Activated CD8-positive, alpha-beta memory T cell treated with anti-CD3 and anti-CD28 coated beads for 1 hour (primary cell): ENCODE measurements at places on chromosomes 5 and 9.

DNA sequence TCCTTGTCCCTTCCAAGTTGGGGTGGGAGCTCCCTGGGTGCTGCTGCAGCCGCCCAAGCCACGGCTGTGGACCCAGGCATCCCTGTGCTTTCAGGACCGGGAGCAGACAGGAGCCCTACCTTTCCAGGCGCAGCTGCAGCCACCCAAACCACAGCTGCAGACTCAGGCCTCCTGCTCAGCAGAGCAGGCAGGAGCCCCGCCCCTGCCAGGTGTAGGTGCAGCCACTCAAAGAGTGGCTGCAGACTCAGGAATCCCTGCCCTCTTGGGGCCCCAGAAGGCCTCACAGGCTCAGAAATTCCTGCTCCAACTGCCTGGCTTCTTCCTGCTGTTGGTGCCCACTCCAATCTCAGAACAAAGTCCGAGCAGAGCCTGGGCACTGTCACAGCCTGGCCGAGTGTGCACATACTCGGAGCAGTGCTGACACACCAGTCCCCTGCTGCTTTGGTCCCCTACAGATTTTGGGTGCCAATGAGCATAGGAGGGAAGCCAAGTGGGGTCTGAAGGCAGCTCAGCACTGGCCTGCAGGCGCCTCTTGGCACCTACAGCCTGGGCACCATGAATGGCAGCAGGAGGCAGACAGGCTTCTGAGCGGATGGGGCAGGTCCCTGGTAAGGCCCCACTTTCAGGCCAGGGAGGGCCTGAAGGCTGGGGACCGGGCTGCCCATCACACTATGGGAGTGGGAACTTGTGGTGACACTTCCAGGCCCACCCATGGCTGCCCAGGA, 6.0 kb upstream of the TESK1 start:
- no peak for DNase-seq

DNA sequence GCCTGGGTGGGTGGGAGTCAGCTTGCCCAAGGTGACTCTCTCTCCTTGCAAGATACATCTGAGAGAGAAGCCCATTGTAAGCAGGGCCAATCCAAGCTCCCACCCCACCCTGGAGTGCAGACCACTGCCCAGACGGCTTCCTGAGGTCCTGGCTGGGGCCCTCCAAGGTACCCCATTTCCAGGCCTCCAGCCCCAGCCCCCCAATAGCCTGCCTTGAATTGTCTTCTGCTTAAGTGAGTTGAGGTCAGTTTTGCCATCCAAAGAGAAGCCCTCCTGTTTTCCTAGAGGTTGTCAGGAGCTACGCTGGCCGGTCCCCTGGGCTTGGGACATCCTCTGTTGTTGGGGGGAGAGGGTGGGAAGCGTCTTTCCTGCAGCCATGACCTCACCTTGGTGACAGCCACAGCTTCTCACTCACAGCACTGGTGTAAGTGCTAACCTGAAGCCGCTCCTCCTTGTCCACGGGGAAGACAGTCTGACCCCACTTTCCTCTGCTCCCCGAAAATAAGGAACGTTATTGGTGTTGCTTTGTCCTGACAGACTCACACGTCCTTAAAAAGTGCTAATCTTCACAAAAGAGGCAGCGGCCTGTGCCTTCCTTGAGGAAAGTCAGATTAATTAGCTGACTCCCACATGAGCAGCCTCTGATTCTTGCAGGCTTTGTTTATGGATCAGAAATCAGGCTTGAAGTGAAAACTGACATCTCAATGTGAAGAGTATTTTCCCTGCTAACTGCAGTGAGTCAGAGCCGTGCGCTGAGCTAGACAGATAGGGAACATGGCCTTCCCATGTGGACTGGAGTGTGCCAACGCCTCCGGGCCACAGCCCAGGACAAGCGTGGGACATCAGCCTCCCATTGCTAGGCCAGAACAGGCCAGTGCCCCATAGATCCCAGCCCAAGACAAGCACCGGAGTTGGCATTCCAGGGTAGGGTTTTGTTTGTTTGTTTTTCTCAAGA, 52.3 kb downstream of the ADAMTS2 start:
- no peak for DNase-seq

- no peak for DNase-seq
These were observed 78.4 kb upstream of the ITGA1 start for GRCh38 chr5:52709167-52709925.

GRCh38 chr9:97791542-97791941, 61.5 kb upstream of the FOXE1 start:
- no peak for DNase-seq

DNA sequence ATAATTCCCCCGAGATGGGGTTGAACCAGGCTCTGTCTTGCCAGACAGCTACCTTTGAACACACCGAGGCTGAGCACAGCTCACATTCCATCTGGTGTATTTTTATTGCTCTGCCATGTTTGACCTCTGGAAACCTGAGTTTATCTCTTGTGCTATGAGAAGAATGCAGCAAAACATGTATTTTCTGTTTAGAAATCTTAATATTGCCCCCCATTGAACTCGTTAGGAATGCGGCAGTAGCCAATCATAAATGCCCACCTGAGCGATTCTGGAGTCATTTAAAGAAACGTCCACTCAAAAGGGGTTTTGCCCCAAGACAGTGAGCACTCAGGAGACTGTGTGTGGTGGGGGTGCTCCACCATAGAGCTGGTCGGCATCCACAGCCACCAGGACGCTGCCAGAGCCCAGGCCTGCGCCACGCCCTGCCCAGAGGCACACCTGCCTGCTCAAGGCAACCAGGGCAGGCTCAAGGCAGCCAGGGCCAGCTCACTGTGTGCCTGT, 26.9 kb downstream of the FGD3 start:
- no peak for DNase-seq

DNA sequence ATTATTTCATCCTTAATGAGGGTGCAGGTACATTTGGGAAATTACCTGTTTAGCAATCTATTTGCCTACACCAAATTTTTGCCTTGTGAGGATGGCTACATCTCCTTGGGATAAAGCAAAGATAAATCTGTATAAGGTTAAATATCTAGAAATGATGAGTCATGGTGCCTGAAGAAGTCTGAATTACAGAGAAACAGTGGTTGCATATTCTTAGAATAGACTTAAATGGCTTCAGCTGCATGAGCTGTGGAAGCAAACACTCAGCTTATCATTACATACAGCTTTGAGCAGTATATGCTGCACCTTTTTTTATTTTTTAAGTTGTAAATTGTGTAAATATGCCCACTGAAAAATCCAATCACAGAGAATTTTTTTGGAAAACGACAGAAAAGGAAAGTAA, 153.5 kb downstream of the RAPGEF6 start:
- DNase-seq: no peak

DNA sequence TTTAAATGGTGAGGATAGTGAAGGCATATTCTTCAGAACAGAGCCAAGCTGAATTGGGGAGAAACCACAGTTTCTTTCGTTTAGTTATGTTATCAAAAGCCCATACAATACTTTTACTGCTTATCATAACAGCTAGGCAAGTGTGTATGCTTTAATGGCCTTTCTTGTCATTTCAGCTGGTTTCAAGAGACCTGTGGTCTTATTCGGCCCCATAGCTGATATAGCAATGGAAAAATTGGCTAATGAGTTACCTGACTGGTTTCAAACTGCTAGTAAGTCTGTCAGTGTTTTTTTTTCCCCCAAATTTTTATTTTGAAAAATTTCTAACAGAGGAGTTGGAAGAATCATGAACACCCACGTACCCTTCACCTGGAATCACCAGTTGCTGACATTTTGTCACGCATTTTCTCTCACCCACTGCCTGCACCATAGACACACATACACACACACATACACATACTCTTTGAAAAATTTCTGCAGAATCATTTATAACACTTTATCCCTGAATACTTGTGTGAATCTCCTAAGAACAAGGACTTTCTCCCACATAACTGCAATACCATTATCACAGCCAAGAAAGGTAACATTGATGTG, 63.7 kb downstream of the TJP2 start:
- no peak for DNase-seq

DNA sequence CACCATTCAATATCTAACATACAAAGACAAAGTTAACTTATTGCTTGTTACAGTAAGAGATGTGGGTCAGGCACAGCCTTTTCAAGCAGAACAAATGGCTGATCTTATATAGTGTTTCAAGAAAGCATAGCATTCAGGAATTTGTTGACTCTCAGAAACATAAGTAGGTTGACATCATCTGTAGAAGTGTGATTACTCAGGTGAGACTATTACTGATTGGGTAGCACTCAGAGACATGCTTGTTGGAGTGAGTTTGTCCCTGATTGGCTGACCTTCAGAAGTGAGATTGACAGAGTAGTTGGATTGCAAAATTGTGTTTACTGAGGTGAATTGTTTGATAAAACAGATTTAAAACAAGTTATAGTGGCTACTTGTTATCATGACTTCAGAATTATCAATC, 30.7 kb upstream of the TNPO1 start:
- DNase-seq: no peak

DNA sequence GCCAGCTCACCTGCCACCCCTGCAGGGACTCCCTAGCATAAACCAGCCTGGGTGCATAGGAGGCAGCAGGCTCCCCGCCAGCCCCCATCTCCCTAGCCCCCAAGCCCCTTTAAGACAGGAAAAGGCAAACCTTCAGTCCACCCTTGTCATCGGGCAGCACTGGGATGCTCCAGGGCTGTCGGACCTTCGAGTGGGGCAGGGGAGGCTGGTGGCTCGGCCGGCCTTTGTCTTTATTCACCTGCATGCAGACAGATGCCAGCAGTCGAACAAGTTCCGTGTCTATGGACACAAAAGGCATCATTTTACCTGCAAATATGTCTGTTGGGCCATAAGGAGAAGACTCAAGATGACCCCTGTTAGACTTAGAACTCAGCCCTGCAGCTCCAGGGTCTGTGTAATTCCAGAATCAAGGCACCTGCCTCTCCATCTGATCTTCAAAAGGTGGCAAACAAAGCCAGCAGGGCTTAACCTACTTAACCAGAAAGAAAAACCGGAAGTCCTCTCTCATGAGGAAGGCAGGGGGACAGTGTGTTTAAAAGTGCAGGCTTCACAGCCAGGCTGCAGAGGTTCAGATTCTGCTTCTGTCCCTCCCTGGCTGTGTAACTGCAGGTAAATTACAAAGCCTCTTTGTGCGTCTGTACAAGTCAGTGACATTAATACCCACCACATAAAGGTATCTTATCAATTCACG, 16.2 kb downstream of the ANKS6 start:
- DNase-seq: no peak

DNA sequence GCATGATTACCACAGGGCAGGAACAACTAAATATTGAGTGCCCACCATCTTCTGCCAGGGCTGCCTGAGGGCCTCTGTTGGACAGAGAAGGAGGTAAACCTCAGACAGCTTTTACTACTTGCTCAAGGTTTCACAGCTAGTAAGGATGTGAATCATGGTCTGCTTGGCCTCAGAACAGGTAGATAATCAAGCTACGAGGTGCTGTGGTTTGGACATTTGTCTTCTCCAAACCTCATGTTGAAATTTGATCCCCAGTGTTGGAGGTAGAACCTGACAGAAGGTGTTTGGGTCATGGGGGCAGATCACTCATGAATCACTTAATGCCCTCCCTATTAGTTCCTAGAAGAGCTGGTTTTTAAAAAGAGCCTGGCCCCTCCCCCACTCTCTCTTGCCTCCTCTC, 541.2 kb upstream of the TRPC7 start:
- no peak for DNase-seq

DNA sequence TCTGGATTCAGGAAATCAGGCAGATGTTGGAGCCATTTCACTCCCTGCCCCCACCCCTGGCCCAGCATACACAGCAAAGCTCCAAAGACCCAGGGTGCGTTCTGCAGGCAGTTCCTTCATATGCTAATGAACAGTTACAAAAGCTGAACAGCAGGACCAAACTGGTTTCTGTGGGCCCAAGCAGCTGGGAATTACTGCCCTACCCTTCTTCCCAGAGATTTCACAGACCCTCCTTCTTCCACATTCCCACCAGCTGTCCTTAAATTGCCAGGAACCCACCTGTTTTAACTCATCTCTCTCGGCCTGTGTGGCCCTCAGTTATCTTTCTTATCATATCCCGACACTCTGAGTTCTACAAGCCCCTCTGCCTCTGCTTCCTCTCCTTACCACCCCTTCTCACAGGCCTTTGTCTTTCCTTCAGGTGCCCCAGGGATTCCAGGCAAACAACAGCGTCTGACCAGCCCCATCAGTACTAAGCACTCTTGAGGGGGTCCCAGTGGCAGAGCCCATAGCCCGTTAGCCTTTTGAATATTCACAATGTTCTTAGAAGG, 10.6 kb upstream of the F2RL1 start:
- no peak for DNase-seq

DNA sequence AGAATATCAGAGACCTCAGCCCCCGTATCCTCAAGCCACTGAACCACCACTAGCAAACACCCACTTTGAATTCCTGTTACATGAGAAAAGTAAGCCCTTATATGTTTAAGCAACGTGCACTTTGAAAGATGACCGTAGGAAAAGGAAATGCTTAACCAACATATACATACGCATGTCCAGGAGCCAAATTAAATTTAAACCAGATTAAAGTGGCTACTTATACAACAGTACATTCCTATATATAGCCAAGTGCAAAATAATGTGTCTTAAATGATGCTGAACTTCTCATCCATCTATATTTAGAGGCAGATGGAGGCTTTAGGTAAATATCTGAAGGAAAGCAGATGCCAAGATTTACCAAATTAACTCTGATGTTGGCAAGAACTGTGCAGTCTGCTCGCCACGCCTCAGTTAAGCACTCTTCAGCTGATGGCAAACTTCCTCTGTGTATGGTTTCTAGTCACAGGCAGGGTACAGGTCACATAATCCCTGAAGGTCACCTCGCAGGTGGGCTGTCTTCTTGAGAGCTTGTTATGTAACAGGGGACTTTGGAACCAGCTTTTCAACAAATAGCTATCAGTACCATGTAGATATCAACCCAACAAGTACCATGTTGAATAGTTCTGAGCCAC, 8.6 kb downstream of the GCNT4 start:
- DNase-seq: no peak

DNA sequence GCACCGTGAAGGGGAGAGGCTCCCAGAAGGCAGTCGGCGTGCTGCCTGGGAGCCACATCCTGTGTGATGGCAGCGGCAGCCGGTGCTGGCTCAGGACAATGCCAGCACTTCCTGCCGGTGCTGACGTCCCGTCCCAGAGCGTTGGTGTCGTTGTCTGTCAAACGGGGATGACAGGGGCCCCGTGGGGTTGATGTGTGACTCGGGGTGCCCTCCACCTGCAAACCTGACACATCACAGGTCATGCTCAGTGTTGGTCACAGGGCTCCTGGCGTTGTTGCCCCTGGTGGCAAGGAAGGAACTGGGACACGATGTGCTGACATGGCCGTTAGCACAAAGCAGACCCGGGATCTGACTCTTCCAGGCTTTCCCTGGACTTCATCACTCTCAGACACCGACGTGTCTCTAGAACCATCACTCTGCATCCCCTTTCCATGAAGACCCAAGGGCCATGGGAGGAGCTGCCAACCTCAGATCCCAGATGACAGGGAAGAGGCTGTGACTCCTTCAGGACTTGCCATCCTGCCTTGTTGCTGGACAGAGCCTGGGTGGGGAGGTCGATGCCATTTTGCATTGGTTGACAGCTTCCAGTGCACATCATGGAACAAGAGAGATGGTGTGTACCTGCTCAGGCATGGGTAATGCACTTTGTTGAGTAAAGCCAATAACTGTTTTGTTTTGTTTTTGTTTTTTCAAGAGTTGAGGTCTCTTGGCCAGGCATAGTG, 21.5 kb downstream of the PLPP7 start:
- peak; percentile 34 for DNase-seq
